ENCODE measurements at places on chromosomes 7 and 10.

GRCh38 chr7:47747160-47747559, 165.2 kb upstream of the TNS3 start:
- DNase-seq = no peak

DNA sequence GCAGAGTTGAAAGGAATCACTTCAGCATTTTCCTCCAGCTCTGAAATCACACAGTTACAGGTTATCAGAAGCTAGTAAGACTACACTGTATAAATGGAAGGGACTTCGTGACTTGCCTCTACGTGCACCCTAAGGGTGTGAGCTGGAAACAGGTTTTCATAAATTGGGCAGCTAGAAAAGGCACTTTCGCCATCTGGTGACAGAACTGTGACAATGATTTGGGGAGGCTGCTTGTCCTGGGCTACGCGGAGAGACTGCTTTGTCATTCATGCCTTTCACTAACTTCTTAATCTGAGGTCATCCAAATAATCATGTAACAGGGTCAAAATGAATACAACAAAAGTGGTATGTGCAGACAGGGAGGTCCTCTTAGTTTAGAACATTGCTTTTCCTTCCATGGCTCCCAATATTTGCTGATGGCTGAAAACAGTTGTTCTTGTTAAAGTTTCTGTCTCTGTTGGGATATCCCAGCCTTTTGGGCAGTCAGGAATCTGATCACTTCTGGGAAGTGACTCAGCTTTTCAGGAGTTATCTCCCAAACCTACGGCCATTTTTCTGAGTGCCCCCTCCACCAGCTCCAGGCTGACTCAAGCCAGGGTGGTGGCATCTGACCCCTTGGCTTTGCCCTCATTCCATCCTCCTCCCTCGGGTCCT, 17.8 kb downstream of the VWC2 start:
- no peak for DNase-seq

GRCh38 chr7:83117466-83117865, 45.2 kb downstream of the PCLO start:
- DNase-seq = no peak

- DNase-seq = no peak
Measured at GRCh38 chr10:71423901-71424300, 27.2 kb downstream of the CDH23 start.

DNA sequence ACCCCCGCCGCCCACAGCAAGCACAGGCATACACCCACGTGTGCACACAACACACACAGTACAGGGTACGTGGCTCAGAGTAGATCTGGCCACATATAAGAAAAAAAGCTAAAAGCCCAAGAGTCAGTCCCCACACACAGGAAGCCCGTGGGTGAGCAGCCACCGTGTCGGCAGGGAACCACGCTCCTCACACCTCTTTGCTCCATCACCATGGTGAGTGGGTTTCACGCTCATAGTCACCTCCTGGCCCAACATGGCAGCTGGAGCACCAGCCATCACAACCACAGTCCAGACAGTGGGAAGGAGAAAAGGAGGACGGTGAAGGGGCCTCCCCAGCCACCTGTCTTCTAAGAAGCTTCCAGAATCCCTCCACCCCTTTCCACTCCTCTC, 76.0 kb upstream of the PDGFA start:
- DNase-seq = no peak

DNA sequence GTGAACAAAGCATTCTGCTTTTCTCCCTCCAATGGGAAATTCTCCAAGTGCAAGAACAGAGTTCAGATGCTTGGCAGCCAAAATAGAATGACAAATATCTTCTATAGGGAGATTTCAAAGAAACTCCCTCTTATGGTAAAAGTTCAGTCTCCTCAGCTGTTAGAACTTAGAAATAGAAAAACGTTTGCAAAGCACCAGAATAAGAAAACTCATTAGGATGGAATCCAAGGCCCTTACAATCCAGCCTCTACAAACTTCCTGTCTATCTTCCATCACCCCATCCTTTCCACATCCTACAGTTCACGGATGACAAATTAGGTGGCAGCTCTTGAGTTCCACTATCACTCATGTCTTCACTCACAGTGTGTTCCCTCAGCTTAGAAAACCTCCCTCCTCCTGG, 25.7 kb downstream of the FAM13C start:
- DNase-seq = no peak

DNA sequence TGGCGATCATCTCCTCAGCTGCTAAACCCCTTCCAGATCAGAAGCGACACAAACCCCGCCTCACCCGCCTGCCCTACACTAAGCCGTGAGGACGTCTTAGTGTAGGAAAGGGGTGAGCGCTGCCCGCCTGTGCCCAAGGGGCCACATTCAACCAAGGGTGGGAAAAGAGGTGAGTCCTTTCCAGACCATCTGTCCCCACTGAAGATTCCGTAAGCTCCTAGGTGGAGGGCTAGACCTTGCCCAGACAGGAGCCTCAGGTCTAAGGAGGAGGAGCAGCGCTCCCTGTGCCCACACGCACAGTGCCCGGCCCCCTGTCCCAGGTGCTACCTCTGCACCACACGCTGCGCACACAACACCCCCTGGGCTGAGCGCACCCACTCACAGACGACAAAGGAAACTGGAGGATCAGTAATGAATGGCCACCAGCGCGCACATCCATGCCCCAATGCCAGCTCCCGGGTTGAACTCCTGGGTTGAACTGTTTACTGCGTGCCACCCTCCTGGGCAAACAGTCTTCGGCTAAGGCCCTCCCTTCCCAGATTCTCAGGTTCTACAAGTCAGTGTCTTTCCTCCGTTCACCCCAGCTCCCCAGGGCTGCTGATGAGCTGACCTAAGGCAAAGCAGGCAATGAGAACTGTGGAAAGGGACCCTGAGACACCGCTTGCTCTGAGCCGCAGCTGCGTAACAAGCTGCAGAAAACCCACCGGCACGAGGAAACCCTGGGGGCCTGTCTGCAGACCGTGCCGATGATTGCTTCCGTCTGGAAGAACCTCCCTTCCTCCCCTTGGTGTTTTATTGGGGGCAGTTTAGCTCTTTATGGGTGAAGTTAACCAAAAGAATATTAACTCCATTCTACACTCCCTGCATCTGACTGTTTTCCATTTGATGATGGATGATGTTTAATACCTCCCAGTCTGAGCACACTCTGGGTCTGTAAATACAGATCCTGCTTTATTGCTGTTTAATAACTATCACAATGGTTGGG, 185.9 kb downstream of the MAD1L1 start:
- no peak for DNase-seq

GRCh38 chr7:15625466-15625865, 61.0 kb downstream of the MEOX2 start:
- no peak for DNase-seq
